ENCODE measurements at places on chromosomes 3 and 15. TPM values are rescaled to one million over a fixed set of nuclear protein-coding genes. Genes with fewer than 3 reads are reported as not detected.

DNA sequence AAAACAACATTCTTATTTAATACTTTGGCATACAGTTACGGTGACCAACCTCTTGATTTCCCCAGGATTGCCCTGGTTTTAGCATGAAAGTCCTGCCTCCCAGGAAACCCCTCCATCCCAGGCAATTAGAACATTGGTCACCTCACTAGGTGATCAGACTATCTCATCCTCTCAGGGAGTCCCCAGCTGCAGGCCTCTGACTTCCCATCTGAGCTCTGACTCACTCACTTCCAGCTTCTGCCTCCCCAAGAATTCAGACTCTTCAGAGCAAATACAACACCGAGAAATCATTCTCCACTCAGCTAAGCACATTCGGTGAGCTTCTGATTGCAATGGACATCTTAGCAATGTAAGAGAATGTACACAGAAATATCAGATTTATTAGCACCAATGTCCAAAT lies 92.4 kb upstream of the HES1 start:
- no peak for DNase-seq

Gene CPN2
- total RNA-seq: 159 TPM

Gene SMARCC1
- total RNA-seq: 23.8 TPM

Gene CCDC12
- total RNA-seq: 19.3 TPM

Gene TGM4
- not detected for total RNA-seq
